ENCODE measurements at places on chromosomes 3 and 15. TPM values are rescaled to one million over a fixed set of nuclear protein-coding genes. Genes with fewer than 3 reads are reported as not detected.

CDAN1 gene
- total RNA-seq, result 41.1 TPM

GLCE gene
- 22.8 TPM for total RNA-seq

DNA sequence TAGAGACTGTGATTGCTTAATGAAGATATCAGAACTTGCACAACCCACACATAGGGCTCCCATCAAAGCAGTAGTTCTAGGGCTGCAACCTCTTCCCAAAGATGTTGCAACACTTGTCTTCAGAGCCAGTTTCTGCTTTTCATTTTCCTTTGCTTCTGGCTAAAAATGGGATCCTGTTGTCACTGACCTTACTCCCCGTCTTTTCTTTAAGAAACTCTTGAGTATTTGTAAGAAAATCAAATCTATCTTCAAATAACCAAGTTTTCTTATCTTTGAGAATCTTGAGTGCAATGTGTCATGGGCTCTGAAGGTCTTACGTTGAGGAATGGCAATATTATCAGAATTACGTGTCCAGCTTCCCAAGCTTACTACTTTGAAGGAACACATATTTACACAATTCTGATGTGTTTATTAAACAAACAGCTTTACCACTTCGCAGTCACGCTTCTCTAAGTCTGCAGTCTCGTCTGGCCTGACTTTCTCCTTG lies 24.1 kb downstream of the CACNA1D start:
- H3K36me3 ChIP-seq, result no peaks in the 10 kb centered on the region
- no peak for DNase-seq
- no peak overlapping the region for H3K4me3 ChIP-seq
- H3K27me3 ChIP-seq, result no peaks in the 10 kb centered on the region
- peaks cover 21% of the 10 kb centered on the region for H3K4me1 ChIP-seq

- H3K27ac ChIP-seq, result no peak overlapping the region
- no peak overlapping the region for H3K4me3 ChIP-seq
- peaks cover 4% of the 10 kb centered on the region for H3K4me1 ChIP-seq
Observed at GRCh38 chr3:129663045-129663446, 56.6 kb upstream of the PLXND1 start.

- H3K4me1 ChIP-seq, result 0 out of 2 replicates have a peak, but pooled peaks cover 3% of the 10 kb centered on the region
- no peak for DNase-seq
- no peak within 1 kb of the TSS for H3K4me3 ChIP-seq
- H3K36me3 ChIP-seq, result no peaks in the 10 kb centered on the region
- H3K27ac ChIP-seq, result peak within 1 kb of the TSS; percentile 39
Observed at GRCh38 chr3:190387578-190388213, at the start of gene CLDN16. Gene CLDN16, plus strand, starts transcription at chr3:190388163. Its CDS starts 167 bp downstream, at chr3:190388330.

GRCh38 chr3:109131276-109131675 lies 5.2 kb upstream of the C3orf85 start:
- H3K4me1 ChIP-seq, result no peaks in the 10 kb centered on the region
- DNase-seq, result no peak
- H3K27me3 ChIP-seq, result no peaks in the 10 kb centered on the region
- no peak overlapping the region for H3K27ac ChIP-seq

DNA sequence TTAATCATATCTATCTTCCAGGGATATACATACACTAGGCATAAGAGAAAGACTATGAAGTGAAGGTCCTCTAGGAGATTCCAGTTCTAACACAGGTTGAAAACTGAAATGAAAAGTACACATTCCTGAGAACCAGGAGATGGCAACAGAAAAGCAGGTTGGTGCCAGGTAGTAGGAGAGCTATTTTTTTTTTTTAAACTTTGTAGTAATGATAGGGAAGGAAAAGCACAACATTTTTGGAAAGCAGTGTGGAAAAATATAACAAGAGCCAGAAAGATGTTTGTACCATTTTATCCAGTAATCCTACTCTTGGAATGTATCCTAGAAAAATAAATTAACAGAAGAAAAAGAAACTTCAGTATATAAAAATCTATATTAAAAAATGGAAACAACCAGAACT lies 189.9 kb downstream of the DTWD1 start:
- H3K4me3 ChIP-seq, result no peak overlapping the region
- no peaks in the 10 kb centered on the region for H3K4me1 ChIP-seq
- H3K36me3 ChIP-seq, result no peaks in the 10 kb centered on the region
- H3K27me3 ChIP-seq, result no peaks in the 10 kb centered on the region
- no peak overlapping the region for H3K27ac ChIP-seq

DNA sequence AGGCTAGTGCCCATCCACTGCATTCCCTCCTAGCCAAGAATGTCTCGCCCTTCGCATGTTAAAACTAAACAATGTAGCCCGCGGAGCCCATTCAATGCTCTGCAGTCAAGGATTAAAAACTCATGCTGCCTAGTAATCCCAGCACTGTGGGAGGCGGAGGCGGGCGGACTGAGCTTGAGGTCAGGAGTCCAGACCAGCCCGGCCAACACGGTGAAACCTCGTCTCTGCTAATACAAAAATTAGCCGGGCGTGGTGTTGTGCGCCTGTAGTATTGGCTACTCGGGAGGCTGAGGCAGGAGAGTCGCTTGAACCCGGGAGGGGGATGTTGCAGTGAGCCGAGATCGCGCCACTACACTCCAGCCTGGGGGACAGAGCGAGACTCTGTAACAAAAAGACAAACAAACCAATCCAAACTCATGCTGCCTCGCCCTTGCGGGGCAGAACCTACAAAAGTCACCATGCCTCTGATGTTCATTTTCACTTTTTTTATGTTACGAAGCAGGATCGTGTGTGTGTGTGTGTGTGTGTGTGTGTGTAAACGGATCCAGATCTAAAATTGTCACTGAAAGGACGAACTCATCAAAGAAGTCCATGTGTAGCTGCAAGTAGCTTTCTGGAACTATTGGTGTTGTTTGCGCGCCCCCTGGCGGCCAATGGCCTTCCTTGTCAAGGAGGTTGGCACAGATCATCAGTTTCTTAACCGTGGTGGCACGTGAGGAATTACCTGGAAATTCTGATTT lies 54.8 kb upstream of the SPESP1 start:
- H3K4me3 ChIP-seq, result peak overlapping the region; percentile 16
- peak; percentile 75 for DNase-seq
- H3K27ac ChIP-seq, result no peak overlapping the region
- peaks cover 2% of the 10 kb centered on the region for H3K27me3 ChIP-seq
- H3K4me1 ChIP-seq, result no peaks in the 10 kb centered on the region

GRCh38 chr3:86748015-86748414 lies 242.9 kb downstream of the VGLL3 start:
- H3K36me3 ChIP-seq, result no peaks in the 10 kb centered on the region
- no peak for DNase-seq
- H3K27me3 ChIP-seq, result no peaks in the 10 kb centered on the region
- H3K4me3 ChIP-seq, result no peak overlapping the region

DNA sequence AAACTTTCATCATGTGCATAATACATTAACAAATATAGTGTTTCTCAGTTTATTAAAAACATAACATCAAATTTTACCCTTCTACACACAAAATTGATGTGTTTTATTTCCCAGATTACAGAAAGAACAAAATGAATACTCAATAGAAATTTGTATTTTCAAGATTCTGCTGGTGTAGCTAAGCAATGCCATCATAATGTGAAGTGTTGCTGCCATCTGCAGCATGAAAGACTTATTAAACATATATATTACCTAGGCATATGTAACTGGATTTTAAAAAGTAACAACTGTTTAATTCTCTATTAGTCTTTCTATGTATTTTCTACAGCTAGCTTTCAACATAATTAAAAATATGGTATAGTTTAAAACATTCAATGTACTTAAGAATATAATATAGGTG lies 27.5 kb downstream of the PLSCR5 start:
- no peak for DNase-seq
- no peak overlapping the region for H3K4me3 ChIP-seq
- H3K4me1 ChIP-seq, result no peaks in the 10 kb centered on the region
- H3K36me3 ChIP-seq, result no peaks in the 10 kb centered on the region

DNA sequence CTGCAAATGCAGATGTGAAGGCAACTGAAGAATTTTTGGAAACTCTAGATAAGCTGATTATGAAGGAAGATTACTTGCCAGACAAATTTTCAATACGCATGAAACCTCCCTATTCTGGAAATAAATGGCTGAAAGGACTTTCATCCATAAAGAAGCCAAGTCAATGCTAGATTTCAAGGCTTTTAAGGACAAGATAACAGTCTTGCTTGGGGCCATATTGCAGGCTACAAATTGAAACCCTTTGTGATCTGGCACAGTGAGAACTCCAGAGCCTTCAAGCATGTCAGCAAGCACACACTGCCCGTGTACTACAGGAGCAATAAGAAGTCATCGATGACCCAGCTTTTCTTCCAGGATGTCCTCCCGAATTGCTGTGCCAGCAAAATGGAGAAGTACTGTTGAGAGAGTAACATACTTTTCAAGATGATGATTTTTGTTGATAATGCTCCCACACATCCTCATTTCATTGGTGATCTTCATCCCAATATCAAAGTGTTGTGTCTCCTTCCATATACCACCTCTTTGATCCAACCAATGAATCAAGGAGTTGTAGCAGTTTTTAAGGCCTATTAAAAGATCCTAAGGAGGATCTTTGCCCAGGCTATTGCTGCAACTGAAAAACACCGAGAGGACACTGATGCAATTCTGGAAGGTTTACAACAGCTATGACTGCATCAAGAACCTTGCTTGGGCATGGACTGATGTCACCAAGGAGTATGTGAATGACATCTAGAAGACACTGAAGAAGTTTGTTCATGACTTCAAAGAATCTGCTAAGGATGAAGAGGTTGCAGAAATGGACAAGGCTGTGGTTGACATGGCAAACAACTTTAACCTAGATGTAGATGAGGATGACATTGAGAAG lies 20.3 kb downstream of the CALML4 start:
- no peak for DNase-seq
- no peaks in the 10 kb centered on the region for H3K27me3 ChIP-seq

Measured in Panc1 (cell line).